Mammary epithelial cell (primary cell): ENCODE measurements at places on chromosomes 16 and 17. TPM values are rescaled to one million over a fixed set of nuclear protein-coding genes. Genes with fewer than 3 reads are reported as not detected.

Gene SLC52A1
- polyA plus RNA-seq: 0.39 TPM

DNA sequence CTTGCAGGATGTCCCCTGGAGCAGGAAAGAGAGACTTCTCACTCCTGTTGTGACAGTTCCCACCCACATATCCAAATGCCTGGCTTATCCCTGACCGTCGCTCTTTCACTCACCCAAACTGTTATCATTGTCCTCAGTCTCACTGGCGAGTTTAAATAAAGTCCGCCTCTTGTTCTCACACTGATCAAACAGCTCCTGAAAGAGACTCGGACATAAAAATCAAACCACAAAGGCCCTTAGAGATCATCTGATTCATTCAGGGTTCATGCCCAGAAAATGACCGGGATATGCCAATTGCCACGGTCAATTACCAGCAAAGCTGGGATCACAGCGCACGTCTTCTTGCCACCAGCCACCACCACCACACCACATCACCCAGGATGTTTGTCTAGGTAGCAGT is 19.9 kb downstream of the GGA3 start:
- no peak for DNase-seq

DNA sequence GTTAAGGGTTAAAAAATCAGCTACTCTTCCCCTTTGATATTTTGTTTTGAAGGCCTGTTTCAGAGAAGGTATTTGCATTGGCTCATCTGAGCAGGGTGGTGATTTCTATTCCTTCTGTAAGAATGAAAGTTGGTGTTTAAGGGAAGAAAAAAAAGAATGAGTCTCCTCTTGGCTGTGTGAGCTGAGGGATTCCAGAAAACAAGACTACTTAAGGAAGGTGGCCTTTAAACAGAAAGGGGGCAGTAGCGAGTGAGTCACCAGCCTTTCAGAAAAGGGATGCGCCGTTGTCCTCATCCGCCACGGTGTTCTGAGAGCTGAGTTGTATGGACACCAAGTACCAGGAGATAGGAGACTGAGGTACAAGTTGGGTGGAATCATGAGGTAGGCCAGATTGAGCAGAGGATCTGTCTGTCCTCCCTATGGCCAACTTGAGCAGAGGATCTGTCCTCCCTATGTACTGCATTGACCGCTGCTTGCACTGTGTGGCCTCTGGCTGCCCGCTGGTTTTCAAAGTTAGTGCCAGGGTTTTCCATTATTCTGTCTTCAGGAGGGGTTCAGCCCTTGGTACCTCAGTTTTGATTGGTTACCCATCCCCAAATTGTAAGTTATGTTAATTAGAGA is 8.2 kb downstream of the PRKCA start:
- no peak for DNase-seq

Gene HOXB8
- polyA plus RNA-seq: not detected

DNA sequence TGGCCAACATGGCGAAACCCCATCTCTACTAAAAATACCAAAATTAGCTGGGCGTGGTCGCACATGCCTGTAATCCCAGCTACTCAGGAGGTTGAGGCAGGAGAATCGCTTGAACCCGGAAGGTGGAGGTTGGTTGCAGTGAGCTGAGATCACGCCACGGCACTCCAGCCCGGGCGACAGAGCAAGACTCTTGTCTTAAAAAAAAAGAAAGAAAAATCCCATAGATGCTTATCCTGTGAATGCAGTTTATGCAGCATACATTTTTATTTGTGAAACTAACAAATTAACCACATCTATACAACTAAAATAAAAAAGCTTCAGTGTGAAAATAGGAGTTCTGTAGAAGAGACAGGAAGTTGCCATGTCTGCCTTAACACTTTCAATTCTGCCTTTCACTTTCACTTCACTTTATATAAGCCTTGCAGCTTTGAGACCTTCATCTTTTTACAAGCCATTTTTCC is 7.1 kb downstream of the IGSF6 start:
- no peak for DNase-seq

DNA sequence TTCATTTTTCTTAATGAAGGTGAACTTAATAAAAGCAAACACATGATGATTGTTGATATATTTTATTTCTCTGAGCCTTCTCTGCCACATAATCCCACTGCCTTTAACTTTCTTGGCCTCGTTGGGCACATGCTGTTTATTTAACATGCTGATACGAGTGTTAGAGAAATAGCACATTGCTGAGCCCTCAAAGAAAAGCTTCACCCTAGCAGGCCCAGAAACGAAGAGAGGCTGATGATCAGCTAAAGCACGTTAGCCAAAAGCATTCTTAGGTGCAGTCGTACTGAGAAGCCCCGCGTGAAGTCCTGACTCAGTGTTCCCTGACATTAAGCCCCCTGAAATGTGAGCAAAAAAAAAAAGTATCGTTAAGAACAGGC is 122.8 kb downstream of the CCDC182 start:
- DNase-seq: no peak

GRCh38 chr17:50099003-50099402 is 3.9 kb downstream of the PDK2 start:
- no peak for DNase-seq

DNA sequence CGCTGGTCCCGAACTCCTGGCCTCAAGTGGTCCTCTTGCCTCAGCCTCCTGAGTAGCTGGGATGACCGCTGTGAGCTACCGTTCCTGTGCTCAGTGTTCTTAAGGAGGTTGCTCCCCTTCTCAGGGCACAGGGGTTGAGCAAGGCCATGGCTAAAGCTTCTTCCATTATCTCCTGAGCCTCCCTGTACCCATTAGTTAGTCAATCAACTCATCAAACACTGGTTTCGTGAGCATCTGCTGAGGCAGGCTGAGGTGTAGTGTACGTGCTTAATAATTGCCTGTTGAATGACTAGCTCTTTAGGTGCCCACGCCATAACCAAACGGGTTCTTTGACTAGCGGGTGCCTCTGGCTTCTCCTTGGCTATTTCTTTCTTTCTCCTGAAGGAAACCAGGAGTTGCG is 11.7 kb downstream of the SGCA start:
- peak; percentile 32 for DNase-seq

DNA sequence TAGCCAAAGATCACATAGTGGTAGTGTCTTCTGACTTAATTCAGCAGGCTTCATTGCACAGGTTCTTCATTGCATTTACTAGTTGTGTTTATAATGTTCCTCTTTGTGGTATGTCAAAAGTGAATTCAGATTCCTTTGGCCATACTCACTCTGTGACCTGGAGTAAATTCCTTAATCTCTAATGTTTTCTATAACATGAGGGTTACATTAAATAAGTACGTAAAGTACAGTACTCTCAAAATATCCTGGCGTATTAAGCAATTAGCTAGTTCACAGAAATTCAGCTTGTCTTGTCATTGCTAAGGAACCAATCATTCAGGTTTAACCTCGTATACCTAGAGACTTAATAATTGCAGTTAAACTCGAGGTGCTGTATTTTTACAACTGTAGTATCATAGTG is 4.2 kb downstream of the RPS6KB1 start:
- DNase-seq: no peak

GRCh38 chr17:46962374-46962790 is 16.7 kb downstream of the RPRML start:
- DNase-seq: no peak

DNA sequence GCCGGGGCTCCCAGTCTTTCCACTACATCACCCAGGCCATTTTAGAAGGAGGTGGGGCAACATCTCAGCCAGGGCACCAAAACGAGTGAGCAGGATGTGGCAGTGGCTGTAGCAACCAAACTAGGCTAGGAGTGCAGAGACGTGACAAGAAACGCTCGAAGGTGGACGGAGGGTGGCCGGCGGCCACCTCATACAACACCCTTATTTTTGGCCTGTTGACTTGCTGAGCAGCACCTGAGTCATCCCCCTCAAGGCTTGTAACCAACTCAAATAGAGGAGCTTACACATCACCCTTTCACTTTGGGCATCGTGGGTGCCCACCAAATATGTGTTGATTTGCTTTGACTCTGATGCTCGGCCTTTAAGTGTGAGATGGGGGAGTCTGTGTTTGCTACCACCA is 23.7 kb upstream of the SOX9 start:
- peak; percentile 89 for DNase-seq

- DNase-seq: no peak
Measured at GRCh38 chr16:86089334-86089900, 190.5 kb downstream of the IRF8 start.

Gene HNF1B
- polyA plus RNA-seq: not detected

DNA sequence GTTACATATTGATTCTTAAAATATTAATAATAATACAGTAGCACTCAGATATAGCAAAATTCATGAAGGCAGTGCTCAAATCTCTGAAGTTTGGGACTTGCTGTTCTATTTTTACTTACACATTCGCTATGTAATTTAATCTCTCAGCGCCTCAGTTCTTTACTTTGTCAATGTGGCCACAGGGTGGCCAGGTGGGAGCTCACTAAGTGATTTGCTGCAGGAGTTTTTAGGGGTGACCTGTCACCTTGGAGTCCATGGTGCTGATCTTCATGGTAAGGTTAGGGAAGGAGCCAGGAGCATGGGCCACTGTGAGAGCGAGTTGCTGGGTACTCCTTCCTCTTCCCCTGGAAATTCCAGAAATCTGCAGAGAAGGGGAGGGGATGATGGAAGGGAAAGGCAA is 28.1 kb downstream of the VWA3A start:
- DNase-seq: no peak

- DNase-seq: no peak
Measured at GRCh38 chr16:10031473-10031872, 150.8 kb downstream of the GRIN2A start.

Gene CACNB1
- polyA plus RNA-seq: 6.9 TPM

Gene ATAD5
- 2.3 TPM for polyA plus RNA-seq

Gene DNAI2
- not detected for polyA plus RNA-seq

DNA sequence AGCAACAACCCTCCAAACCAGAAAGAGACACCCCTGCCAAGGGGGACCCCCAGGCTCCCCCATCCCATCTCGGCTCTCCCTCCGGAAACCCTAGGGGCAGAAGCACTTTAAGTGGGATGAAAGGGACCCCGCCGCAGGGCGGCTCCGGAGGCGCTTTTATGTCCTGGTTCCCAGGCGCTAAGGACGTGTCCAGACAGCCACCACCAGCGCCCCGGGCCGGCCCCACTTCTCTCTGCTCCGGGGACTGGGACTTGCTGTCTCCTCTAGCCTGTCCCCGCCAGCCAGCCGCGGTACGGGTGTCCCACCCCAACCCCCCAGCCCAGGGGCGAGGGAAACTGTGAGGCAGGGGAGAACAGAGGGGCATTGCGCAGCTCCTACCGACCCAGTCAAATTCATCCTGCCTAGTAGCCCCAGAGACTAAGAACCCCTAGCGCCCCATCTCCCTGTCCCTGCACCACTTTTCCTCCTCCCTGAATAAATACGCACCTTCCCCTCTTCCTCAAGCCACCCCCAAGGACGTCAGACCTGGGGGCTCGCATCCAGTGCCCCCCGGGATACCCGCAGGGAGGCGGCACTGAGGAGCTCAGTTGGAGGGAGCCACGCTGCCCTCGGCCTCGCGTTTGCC is 4.1 kb downstream of the SP6 start:
- DNase-seq: no peak

Gene NUP88
- polyA plus RNA-seq: 75.0 TPM

- DNase-seq: peak; percentile 24
Measured at GRCh38 chr17:17575360-17576251, 15.9 kb downstream of the PEMT start.

Gene LMF1
- polyA plus RNA-seq: 9.7 TPM

Gene MMP2
- 24.9 TPM for polyA plus RNA-seq

DNA sequence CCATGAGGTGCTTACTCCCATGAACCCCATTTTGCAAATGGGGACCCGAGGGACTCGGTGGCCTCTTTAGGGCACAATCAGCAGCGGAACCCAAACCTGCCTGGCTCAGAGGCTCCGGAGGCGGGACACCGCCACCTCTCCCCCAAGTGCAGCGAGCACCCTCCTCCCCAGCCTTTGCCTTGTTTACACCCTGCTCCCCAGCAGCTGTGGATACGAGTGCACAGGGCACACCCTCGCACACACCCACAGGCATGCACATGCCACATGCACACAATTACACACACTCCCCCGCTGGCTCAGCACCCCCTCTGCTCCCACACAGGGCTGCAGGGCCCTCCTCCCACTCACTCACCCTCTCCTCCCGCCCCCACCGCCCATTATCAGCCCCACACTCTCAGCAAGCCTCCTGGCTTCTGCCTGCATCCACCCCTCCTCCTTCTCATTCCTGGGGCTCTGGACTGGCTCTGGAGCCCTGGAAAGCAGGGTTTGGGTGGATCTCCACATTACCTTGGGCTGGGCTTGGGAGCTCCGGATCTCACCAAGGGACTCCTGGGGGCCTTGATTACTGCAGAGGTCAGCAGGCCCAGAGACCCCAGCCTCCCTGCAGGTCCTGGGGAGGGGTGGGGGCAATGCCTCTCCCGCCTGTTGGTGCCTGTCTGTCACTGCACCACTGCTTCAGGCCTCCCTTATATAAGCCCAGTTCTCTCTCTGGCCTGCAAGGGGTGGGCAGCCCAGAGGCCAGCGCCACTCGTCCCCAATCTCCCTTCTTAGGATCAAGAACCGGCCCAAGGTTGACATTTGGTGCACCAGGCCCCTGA is 6.4 kb downstream of the PDK2 start:
- no peak for DNase-seq

Gene SLC16A13
- 10.1 TPM for polyA plus RNA-seq

- DNase-seq: no peak
Measured at GRCh38 chr16:88367560-88367959, 15.2 kb upstream of the ZNF469 start.

Gene TUBG1
- polyA plus RNA-seq: 245 TPM

DNA sequence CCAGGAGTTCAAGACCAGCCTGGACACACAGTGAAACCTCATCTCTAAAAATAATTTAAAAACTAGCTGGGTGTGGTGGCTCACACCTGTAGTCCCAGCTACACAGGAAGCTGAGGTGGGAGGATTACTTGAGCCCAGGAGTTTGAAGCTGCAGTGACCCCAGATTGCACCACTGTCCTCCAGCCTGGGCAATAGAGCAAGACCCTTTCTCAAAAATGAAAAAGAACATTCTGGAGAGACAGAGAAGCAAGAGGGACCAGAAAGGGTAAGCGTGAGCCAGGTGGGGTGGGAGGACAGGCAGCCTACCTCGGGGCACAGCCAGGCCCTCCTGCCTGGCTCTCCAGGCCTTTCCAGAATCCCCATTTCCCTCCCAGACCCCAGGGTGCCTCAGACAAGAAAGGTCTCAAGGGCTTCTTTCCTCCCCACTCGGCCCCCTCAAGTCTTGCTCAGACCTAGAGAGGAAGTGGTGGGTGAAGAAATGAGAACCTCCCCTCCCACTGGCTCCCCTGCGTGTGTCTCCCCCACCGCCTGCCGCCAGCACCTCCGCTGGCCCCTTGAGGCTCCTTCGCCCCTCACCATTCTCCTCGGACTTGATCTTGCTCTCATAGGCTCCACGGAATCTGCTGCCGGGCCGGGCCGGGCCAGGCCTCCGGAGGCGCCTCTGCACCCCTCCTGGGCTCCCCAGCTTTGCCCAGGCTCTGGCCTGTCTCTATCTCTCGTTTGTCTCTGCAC is 503 bp downstream of the C16orf54 start:
- DNase-seq: no peak

Gene KRTAP9-2
- not detected for polyA plus RNA-seq

Gene PRPSAP2
- 24.0 TPM for polyA plus RNA-seq
